ENCODE measurements at places on chromosomes 4 and X. TPM values are rescaled to one million over a fixed set of nuclear protein-coding genes. Genes with fewer than 3 reads are reported as not detected.

S100P gene
- polyA plus RNA-seq: 142 TPM

GPR119 gene
- not detected for polyA plus RNA-seq

RHOXF2 gene
- polyA plus RNA-seq: not detected

GRCh38 chrX:113759422-113759821 lies 824.5 kb upstream of the HTR2C start:
- no peak overlapping the region for H3K4me3 ChIP-seq
- no peak for DNase-seq
- no peaks in the 10 kb centered on the region for H3K36me3 ChIP-seq
- H3K27me3 ChIP-seq: no peaks in the 10 kb centered on the region
- H3K4me1 ChIP-seq: no peaks in the 10 kb centered on the region

DNA sequence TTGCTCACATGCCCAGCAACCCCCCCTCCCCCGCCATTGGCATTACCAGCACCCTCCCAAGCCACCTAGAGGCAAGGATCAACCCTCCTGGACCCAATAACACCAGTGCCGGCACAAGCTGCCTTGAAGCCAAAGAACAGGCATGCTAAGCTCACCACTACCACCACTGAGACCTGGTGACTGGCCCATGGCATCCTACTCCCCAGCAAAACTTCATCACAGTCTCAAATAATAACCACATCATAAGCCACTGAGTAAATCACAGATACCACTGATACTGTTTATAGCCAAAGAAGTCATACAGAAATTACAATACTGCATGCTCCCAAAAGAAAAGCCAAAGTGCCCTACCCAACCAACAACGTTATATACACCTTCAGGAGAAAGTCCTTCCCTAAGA lies 73.6 kb upstream of the RPL34 start:
- no peaks in the 10 kb centered on the region for H3K36me3 ChIP-seq
- H3K27me3 ChIP-seq: no peaks in the 10 kb centered on the region
- H3K4me3 ChIP-seq: no peak overlapping the region
- no peaks in the 10 kb centered on the region for H3K4me1 ChIP-seq
- DNase-seq: no peak

DNA sequence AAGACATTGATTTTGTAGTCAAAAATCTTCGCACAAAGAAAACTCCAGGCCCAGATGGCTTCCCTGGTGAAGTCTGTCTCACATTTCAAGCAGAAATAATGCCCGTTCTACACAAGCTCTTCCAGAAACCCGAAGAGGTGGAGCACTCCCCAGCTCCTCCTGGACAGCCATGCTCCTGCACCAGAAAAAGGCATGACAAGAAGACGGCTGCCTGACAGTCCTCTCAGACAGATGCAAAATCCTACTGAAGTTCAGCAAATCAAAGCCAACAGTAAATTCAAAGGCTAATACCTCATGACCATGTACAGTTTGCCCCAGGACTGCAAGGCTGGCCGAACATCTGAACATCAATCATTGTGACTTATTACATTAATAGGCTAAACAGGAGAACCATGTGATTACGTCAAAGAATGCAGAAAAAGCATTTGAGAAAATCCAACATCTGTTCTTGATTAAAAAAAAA lies 30.8 kb upstream of the MXD4 start:
- H3K4me3 ChIP-seq: no peak overlapping the region
- peaks cover 4% of the 10 kb centered on the region for H3K36me3 ChIP-seq
- no peaks in the 10 kb centered on the region for H3K27me3 ChIP-seq
- no peak overlapping the region for H3K27ac ChIP-seq
- DNase-seq: peak; percentile 26

- no peak for DNase-seq
- no peaks in the 10 kb centered on the region for H3K36me3 ChIP-seq
- no peaks in the 10 kb centered on the region for H3K4me1 ChIP-seq
- H3K4me3 ChIP-seq: no peak overlapping the region
These were observed 29.9 kb downstream of the CLDN34 start for GRCh38 chrX:9997041-9997440.

DNA sequence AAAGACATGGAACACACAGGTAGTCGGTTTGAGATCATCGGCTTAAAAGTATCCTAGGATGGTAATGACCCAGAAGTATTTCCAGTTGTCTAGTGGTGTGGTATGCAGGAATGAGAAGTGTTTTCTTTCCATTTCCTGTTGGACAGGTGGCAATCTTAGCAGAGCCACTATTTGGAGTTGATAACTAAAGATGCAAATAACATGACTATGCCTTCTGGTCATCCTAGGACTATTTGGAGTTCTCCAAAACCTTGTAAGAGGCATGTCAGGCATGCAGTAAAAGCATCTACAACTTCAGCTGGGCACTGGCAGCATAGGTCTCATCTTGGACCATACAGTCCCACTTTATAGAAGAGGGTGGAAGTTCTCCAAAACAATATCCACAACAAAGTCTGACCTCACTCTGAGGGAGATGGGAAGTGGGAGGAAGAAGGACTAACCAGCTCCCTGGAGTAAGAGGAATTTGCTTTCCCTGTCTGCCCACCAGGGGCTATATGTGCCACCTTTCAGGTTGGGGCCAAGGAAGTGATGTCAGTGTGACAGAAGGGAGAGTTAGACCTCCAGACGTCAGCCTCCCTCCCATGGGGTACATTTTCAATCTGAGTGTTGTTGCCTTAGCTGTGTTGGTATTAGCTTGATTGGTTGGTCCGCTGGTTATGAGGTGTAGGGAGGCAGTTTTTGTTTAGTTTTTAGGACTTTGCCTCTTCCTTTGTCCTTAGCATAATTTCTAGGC lies 101.2 kb upstream of the MYOZ2 start:
- DNase-seq: no peak
- H3K27ac ChIP-seq: peak overlapping the region; percentile 87
- peaks cover 20% of the 10 kb centered on the region for H3K4me1 ChIP-seq
- peak overlapping the region; percentile 41 for H3K4me3 ChIP-seq
- H3K36me3 ChIP-seq: peaks cover 11% of the 10 kb centered on the region

DNA sequence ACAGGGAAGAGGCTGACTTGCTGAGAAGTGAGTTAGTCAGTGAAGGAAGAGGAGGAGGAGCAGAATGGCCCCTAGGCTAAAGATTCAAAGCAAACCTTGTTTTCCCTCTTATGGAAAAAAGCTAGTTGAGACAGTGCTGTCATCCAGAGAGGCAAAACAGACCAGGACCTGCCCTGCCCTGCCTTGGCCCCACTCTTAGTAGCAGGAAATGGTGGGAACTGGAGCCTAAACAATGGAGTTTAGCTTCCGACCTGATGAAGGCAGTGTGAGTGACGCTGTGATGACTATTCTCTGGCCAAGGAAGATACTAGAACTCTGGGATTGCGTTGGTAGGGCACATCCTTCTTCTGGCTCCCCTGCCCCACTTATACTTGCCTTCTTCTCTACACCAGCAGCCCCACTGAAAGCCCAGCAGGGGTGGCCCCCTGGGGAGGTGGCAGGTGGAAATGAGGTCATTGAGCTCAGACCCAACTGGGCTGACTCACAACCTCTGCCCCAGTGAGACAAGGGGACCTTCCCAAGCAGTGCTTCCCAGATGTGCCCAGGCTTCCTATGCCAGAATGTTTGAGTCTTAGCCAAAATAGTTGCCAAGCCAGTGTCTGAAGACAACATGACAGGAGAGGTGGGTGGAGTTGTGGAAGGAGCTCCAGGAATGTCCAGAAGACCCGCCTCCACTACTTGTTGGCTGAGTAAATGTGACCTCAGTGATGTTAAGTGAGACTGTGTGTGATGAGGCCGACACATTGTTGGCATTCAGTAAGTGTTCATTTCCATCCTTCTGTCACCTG lies 38.8 kb downstream of the MSN start:
- H3K4me1 ChIP-seq: peaks cover 4% of the 10 kb centered on the region
- peak overlapping the region; percentile 63 for H3K27ac ChIP-seq
- no peaks in the 10 kb centered on the region for H3K36me3 ChIP-seq
- DNase-seq: no peak
- no peaks in the 10 kb centered on the region for H3K27me3 ChIP-seq

DNA sequence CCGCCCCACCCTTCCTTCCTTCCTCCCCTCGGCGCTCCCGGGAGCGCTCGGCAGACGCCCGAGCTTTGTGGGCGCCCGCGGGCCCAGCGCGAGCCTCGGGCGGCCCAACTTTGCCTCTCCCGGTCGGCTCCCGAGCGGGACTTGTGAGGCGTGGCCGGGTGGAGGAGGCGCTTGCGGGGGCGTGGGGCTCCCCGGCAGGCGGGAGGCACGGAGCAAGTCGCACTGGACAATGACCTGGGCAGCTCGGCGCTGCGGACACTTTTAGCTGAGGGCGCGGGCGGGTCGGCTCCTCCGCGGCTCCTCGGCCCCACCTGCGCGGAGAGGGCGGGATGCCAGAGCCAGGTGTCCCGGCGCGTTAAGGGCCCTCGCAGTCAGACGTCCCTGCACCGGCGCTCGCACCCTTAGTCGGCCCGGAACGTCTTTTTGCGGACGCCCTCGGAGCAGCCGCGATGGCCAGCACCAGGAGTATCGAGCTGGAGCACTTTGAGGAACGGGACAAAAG lies 385 bp downstream of the DCLK2 start:
- H3K27ac ChIP-seq: peak overlapping the region; percentile 82
- H3K27me3 ChIP-seq: peaks cover 12% of the 10 kb centered on the region
- peaks cover 55% of the 10 kb centered on the region for H3K4me1 ChIP-seq
- DNase-seq: peak; percentile 80
- peak overlapping the region; percentile 70 for H3K4me3 ChIP-seq

DNA sequence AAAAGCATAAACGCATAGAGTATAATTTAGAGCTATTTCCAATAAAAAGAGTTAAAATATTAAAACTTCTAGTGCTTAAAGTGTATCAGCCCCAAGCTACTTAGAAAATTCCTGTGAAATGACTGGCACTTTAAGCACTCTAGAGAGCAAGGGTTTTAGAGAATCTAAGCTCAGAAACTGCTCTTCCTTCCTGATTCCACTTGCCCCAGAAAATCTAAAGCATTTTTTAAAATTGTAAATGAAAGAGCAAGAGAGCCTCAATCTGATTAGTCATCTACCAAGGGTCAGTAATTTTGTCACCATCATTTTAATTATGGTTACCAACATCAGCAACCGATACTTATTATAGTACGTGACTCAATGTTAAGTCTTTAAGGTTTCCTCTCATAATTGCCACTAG lies 25.0 kb downstream of the CTPS2 start:
- no peak for DNase-seq
- H3K36me3 ChIP-seq: peaks cover 47% of the 10 kb centered on the region
- no peaks in the 10 kb centered on the region for H3K27me3 ChIP-seq
- no peak overlapping the region for H3K4me3 ChIP-seq
- no peaks in the 10 kb centered on the region for H3K4me1 ChIP-seq

DNA sequence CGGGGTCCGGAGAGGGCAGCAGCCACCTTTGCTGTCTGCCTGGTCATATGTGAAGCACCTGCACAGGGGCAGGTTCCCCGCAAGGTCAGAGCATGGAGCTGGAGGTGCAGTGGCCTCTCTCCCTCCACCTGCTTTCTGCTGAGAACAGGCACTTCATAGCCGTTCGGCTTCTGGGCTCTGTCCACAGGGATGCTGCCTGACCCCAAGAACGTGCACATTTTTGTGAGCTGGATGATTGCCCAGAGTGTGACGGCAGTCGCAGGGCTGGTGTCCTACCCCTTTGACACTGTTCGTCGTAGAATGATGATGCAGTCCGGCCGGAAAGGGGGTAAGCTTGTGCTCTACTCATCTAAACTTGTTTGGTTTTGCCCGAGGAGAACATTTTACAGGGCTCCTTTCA lies 2.5 kb downstream of the SLC25A4 start:
- peak; percentile 44 for DNase-seq
- no peaks in the 10 kb centered on the region for H3K27me3 ChIP-seq
- peaks cover 9% of the 10 kb centered on the region for H3K4me1 ChIP-seq

DNA sequence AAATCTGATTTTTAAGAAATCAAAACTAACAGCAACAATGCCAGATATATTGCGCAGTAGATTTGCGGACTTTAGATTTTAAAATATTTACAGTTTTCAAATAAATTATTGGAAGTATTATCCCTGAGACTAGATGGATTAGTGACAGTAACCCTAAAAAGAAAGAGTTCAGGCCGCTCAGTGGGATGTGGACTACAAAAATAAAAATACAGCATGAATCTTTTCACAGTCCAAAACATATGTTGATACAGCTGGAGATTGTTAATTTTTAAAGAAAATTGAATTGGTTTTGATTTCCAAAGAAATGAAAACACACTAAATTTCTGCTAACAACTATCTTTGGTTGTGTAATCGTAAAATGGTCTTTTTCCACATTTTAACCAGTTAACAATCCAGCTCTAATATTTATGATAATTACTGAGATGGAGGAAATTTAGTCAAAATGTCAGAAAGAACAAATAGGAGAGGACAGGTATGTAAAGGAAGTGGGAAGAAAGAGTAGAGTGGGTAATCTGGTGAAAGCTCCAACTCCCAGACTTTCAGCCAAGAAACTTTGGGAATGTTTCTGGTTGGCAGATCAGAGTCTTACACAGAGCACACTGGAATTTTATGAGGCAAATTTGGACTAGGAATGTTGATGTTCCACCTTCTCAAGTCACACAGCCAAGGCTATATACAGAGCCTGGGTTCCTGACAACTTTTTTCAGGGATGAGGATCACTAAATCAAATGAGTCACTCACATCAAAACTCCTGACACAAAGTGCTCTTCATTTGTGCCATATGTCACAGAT lies 15.1 kb downstream of the C4orf36 start:
- no peaks in the 10 kb centered on the region for H3K4me1 ChIP-seq
- no peak overlapping the region for H3K27ac ChIP-seq

- DNase-seq: peak; percentile 6
- no peaks in the 10 kb centered on the region for H3K36me3 ChIP-seq
- H3K27me3 ChIP-seq: no peaks in the 10 kb centered on the region
- H3K4me3 ChIP-seq: no peak overlapping the region
- H3K27ac ChIP-seq: no peak overlapping the region
- H3K4me1 ChIP-seq: no peaks in the 10 kb centered on the region
These were observed 389.5 kb upstream of the GRID2 start for GRCh38 chr4:91914176-91914804.

DNA sequence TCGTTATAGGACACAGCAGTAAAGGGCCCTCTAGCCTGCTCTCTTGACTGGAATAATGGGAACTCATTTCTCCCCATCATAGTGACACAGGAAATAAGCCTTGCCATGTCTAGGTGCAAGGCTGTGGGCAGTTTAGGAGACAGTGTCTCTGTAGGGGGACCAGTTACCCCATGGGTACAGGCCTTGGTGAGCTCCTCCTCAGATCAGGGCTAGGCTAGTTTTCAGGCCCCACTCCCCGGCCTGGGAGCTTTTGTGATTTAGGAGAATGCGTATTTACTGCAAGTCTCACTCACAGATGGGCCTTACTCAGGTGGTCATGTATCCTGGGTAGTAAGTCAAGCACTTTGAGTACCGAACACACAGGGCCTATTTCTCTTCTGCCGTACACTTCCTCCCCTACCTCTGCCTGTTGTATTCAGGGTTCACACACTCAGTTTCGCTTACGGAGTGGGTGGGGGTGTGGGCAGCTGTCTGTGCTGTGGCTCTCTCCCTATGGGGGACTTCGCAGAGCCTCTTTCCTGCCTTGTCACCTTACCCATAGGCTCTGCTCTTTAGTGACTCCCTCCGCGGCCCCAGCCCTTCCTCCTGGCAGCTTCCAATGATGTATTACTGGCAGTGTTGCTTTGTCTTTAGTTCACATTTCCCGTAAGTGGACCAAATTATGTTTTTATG lies 34.2 kb downstream of the FAM193A start:
- peaks cover 3% of the 10 kb centered on the region for H3K36me3 ChIP-seq
- peak overlapping the region; percentile 51 for H3K27ac ChIP-seq
- H3K4me3 ChIP-seq: no peak overlapping the region
- H3K4me1 ChIP-seq: peaks cover 26% of the 10 kb centered on the region

All from stomach (tissue), 19 donors.